ENCODE measurements at places on chromosomes 16 and 17.

DNA sequence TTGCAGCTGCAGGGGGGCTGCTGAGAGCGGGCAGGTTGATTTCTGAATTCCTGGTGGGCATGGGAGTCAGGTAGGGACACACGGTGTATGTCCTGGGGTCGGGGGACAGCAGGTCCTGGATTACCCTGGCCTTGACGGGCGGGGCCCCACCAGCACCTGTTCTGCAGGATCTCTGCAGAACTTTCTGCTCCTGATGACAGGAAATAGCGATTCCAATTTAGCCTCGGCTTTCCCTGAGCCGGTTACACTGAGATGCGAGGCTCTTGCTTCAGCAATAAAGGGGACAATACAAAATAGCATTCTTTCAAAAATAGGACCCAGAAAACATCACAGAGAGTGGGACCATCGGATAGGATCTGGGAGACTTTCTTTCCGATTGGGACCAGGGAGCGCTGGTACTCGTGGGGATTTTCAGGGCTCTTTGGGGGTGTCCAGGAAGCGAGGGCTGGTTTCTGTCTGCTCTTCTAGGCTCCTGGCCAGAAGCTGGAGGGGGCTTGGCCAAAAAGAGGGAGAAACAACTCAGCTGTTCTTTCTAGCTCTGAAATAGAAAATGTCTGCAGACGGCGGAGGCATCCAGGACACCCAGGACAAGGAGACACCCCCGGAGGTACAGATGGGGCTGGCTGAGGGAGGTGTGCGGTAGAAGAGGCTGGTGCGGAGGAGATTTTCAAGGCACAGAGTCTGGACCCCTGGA lies 642 bp downstream of the ZNF205 start:
- DNase-seq = no peak

GRCh38 chr17:18323007-18323406 lies 7.9 kb downstream of the SMCR8 start:
- DNase-seq = no peak

DNA sequence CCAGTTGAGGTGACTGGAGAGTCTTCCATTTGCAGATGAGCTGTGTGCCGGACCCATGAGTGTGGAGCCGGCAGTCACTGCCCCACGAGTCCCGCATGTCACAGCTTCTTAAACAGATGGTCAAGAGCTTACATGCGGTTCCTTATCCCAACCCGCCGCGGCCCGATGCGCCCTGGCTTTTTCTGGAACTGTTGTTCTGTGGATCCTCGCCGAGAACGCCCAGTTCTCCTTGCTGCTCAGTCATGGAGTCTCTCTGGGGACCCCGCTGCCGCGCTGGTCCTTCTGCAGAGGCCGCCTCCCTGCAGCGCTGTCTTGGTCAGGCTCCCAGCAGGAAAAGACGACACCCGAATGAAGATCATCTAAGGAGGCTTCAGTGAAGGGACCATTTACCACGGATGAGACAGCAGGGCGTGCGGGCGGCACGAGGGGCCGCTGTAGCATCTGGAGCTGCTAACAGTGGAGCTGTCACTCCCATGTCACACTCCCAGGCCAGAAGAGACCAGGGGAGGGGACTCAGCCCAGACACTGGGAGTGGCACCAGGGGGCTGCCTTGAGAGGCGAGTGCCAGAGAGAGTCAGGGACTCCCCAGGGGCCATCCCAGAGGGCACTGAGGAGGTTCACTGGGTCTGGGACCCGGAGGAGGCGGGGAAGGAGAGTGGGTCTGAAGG lies 10.8 kb upstream of the LGALS3BP start:
- no peak for DNase-seq

GRCh38 chr16:59296888-59297287 lies 562.8 kb upstream of the GOT2 start:
- DNase-seq = no peak

DNA sequence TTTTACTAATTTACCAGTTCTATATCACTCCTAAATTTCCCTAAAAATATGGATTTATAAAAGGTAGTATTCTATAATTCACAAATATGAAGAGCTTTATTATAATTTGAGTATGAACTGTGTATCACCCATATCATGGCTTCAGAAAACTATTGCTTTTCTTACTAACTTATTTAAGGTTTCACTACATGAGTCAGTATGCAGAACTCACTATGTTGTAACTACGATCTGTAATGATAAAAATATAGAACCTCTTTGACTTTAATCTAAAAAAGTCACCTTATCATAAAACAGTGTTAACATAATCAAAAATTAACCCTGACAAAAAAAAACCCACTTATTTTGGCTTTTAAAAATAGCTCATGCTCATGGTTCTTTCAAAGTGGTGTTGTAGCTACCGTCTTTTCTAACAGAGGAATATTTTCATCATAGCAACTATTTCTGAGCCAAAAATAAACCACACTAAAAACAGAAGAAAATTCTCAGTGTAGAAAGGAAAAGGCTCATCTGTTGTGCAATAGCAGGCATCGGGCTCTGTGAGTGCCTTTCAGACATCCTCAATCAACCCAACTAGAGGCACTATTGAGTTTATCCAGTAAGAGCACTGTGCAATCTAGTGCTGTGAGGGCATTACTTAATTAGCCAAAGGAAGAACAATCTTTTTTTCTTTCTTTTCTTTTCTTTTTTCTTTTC lies 42.1 kb downstream of the ITGAM start:
- no peak for DNase-seq

DNA sequence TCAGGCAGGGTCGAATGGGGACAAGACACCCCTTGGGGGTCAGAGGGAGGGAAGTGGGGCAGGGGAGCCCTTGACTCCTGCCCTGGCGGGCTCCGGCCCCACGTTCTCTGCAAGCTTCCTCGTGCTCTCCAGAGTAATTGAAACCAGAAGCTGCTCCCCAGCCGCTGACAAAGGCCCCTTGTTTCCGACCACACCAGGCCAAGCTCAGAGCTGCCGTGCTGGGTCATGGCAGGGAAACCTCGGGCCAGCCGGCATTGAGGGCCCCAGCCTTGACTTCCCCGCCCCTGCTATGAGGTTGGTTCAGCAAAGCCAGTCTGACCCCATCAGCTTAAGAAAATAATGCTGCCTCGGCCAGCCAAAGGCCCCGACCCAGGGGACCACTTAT lies 43.3 kb downstream of the TIMM22 start:
- no peak for DNase-seq

DNA sequence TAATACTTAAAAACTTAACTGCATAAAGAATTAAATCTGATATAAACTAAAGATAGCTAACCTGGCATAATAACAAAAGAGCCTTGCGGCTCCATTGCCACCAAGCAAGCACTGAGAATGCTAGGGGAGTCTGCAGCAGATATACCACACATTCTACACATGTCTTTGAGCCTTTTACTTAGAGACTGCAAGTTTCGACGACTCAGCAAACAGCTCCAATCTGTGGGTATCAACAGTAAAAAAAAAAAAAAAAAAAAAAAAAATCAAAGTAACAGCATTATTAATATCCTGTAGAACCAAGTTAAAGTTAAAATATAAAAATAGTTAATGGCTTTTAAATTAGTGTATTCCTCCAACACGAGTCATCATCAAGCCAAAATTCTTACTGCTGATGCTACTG lies 27.8 kb upstream of the INTS2 start:
- DNase-seq = no peak

GRCh38 chr16:17568239-17568638 lies 97.5 kb upstream of the XYLT1 start:
- no peak for DNase-seq

DNA sequence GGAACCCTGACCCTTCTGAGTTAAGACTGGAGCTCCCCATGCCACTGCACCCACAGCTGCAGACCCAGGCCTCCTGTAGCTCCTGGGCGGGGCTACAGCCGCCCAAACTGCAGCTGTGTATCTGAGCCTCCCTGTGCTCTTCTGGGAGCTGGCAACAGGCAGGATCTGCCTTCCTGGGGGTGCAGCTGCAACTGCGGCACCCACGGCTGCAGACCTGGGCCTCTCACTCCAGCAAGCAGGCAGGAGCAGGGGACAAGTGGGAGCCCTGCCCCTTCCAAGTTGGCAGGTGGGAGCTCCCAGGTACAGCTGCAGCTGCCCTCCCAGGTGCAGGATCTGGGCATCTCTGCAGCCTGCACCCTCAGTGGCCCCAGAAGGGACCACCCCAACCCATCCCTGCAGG lies 41.5 kb downstream of the SPACA3 start:
- DNase-seq = no peak

- DNase-seq = no peak
Measured at GRCh38 chr17:63973930-63974593, 1.3 kb upstream of the SCN4A start.

- peak; percentile 51 for DNase-seq
Measured at GRCh38 chr17:78736526-78737079, 45.5 kb downstream of the CYTH1 start.

DNA sequence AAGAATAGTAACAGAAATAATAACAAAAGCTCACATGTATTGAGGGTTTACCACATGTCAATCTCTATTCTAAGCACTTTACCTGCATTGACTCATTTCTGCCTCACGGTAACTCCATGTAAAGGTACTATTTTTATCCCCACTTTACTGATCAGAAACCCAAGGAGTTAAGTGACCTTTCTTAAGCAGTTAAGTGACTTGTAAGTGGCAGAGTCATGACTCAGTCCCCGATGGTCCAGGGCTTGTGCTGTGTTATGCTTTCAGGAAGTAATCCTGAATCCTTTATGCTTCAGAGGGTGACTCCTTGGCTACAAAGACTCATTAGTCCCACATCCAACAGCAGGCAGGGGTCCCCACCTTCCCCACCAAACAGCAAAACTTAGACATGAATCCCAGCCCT lies 66.5 kb downstream of the MRM1 start:
- DNase-seq = no peak

DNA sequence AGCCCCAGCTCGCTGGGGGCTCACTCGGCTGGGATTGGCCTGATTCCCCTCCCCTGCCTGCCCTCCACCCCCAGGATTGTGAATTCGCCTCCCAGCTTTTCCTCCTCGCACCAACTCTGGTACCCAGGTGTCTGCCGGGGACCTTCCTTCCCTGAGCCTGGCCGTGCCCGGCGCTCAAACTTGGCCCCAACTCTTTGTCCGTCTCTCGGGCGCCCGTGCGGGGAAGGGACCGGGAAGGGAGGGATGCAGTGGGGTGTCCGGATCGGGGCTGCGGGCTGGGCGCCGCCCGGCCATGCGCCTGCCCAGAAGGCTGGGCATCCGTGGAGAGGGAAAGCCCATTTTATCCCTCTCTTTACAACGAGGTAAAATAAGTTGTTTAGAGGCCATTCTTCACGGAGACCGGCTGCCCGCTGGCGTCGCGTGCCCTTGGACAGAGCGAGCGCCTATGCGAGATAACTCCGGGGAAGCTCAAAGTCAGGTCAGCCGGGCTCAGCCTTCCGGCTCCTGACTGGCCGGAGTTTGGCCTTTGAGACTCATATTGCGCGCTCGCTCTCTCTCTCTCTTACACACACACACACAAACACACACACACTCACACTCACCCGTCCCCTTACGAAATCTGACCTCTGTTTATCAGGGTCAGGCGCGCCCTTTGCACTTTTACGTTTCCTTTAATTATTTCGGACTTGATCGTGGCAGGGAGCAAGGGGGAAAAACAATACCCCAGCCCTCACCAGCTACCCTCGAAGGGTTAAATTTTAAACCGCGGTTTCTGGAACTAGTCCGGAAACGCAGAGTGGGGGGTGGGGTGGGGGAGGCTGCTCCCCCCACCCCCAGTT lies 774 bp upstream of the MAF start:
- DNase-seq = no peak

GRCh38 chr17:41739661-41740352 lies 5.4 kb upstream of the HAP1 start:
- no peak for DNase-seq

DNA sequence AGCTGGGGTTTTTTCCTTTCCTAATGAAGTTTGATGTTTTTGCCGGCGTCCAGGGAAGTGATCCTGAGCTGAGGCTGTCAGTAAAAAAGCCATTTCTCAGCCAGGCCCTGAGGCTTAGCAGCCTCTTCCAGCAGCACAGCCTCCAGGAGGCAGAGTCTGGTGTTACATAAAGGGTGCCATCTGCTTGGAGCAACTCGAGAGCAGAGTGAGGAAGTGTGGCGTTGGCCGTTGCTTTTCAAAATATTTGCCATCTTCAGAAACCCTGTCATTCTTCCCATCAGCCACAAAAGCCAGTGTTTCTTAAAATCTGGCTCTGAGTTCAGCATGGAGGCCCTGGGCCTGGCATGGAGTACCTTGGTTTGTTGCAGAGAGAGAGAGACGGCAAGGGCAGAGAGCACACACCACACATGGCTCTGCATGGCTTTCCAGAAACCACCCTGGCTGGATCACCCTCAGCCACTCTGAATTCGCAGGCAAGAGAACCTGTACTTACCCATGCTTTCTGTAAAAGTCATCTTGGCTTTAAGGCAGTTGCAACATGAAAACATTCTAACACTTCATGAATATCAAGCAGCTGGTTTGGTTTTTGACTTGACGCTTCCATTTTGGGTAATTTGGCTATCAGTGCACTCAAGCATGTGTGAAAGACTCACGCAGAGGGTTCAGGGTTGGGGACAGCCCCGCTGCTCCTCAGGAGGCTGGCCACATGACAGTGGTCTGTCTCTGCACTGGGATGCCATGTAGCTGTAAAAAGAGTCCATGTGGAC lies 21.0 kb downstream of the PMM2 start:
- no peak for DNase-seq

DNA sequence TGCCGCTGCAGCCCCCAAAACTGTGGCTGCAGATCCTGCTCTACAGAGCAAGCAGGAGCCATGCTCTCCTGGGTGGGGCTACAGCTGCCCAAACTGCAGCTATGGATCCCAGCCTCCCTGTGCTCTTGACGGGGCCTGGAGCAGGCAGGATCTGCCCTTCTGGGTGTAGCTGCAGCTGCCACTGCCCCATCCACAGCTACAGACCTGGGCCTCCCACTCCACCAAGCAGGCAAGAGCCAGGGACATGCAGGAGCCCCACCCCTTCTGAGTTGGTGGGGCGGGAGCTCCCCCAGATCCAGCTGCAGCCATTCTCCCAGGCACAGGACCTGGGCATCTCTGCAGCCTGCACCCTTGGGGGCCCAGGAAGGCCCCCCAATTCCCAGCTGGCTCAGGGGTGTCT lies 551.2 kb upstream of the CA10 start:
- DNase-seq = no peak

DNA sequence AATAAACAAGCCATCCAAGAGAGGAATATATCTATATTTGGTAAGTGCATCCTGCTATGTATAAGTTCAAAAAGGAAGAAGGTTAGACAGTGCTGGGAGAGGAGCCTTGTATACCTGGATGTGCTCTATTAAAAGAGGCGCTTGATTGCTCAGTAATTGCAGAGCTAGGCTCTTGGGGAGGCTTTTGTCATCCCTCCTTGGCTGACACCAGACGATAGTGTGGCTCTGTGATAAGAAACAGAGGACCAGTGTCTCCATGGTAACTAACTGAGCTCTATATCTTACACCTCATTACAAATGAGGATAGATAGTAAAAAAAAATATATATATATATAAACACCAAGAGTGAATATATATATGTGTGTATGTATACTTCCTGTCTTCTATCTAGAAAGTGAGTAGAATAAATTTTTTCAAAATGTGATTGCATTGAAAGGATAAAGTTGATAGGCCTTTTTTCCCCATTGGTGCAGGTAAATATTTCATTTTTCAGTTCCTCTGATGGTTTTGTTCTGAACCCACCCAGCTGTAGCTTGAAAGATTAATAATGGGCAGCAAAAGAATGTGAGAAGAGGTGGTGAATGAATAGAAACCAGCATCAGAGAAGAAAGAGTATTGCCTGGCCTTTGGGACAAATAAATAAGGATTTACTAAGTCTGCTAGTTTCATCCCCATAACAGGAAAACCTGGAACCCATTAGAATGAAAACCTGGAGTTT lies 303.7 kb downstream of the ZFHX3 start:
- DNase-seq = no peak

Measured in NCI-H187 treated with DMSO at 0.1 percent for 48 hours (cell line).